ENCODE measurements at places on chromosomes 2 and 18.

DNA sequence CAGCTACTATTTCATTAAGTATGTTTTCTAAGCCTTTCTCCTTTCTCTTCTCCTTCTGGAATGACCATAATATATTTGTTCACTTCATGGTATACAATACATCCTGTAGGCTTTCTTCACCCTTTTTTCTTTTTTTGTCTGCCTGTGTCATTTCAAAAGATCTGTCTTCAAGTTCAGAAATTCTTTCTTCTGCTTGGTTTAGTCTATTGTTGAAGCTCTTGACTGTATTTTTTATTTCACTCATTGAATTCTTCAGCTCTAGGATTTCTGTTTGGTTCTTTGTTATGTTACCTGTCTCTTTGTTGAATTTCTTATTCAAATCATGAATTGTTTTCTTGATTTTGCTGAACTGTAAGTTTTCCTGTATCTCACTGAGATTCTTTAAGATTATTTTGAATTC is 109.9 kb downstream of the TMEM131 start:
- DNase-seq = no peak

DNA sequence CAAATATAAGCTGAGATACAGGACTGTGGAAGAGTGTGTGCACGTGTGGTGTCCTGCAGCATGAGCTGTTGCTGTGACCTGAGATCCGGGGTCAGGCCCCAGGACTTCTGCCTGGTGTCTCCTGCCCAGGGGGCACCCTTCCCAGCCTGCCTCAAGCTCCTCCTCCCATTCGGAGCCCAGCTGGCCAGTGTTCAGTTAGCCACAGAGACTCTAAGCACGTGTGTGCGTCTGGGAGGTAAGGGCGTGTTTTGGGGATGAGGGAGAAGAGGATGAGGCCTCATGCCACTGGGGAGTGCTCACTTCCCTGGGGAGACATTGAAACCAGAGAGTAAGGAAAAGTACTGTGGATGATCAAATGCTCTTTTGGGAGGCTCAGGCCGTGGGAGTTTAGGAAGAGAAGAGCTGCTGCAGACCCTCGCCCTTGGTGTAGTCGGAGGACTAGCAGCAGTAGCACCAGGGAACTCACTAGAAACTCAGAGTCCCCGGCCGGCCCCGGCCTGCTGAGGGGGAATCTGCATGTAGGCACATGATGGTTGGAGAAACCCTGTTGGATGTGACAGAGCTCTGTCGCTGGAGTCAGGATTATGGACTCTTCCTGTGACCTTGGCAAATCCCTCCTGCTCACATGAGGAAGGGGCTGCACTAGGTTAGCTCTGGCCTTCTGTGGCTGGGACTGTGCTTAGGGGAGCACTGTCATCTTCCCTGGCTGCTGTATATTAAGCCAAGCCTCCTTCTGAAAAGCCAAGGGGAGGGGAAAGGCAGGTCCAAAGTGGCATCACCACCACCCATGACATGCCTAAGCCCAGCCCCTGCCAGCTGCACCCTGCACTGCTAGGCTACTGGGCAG is 231.1 kb downstream of the DYSF start:
- DNase-seq = no peak

DNA sequence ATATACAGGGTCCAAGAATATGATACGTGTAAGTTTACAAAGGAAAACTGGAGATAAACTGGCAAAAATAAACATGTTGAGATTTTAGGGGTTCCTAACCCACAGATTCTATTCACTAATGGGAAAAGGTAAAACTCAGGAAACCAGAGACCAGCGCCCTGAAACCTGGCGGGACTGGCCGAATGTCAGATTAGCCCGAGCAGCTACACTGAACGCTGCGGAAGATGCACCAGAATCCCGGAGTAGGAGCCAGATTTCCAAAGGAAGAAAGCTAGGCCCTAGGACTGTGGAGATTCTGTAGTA is 679 bp upstream of the WDR75 start:
- DNase-seq = no peak

DNA sequence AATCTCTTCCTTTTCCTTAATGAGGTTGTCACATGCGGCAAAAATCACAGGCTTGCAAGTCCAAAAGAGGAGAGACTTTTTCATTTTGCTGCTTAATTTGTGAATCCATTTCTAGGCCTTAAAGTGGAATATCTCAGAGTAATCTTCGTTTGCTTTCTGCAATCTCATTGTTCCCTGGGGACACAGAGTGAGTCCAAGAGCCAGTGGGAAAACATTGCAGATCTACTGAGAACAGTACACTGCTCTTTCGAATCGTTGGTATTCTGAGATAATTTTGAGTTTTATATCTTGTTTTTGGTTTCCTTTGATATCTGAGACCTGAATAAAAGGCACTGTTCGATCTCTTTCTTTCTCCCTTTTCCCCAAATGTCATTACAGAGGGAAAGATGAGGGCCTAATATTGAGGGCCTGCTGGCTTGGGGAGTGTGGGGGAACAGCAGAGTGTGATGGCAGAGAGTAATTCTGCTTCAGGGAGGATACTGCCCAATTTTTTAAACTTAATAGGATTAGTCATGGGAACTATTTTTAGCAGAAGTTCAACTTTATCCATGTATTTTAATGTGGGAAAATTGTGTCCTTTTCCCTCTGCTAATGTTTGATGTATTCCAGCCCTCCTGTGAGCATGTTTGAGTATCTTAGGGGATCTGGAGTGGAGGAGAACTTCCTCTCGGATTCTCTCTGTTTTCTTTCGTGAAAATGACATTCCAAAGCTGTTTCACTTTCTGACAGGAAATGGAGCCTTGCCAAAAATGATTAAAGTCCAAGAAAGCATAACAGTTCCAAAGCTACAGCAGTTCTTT is 418.2 kb upstream of the ZEB2 start:
- DNase-seq = no peak

DNA sequence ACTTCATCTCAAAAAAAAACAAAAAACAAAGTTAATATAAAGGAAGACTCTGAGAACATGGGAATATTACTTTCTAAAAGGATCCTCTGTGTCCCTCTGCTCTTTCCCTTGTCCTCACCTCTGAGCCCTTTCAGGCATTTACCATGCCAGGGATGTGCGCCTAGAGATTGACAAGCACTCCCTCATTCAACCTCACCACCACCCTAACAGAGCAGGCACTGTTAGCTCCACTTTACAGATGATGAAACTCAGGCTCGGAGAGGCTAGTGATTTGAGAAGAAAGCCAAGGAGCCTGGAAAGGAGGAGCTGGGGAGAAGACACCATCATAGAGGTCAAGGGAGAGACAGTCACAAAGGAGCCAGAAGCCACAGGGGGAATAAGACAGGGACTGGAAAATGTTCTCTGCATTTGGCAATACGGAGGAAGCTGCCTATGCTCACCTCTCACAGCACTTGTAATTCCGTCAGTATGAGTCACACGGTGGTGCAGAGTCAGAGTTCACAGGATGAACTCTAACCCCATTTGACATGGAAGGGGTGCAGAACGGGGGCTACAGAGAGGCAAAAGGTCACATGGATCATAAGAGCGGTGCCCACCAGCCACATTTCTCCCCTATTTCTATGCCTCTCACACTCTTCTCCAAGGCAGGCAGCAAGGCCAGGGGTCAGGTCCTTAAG is 101.8 kb upstream of the NFU1 start:
- DNase-seq = no peak

DNA sequence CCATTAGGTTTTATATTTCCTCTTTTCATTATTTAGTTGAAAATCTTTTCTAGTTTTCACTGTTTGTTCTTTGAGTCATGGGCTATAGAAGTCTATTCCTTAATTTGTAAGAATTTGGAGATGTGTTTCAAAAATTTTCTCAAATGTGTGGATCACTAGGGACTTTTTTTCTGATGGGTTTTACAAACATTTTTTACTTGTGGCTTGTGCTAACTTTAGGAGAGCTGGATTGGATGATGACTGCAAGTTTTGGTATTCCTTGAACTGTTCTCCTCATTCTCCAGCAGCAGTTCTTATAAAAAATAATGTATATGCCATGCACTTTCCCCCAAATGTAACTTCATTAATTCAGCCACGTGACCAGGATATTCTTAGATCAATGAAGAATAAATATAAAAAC is 94.7 kb upstream of the CWC22 start:
- no peak for DNase-seq

DNA sequence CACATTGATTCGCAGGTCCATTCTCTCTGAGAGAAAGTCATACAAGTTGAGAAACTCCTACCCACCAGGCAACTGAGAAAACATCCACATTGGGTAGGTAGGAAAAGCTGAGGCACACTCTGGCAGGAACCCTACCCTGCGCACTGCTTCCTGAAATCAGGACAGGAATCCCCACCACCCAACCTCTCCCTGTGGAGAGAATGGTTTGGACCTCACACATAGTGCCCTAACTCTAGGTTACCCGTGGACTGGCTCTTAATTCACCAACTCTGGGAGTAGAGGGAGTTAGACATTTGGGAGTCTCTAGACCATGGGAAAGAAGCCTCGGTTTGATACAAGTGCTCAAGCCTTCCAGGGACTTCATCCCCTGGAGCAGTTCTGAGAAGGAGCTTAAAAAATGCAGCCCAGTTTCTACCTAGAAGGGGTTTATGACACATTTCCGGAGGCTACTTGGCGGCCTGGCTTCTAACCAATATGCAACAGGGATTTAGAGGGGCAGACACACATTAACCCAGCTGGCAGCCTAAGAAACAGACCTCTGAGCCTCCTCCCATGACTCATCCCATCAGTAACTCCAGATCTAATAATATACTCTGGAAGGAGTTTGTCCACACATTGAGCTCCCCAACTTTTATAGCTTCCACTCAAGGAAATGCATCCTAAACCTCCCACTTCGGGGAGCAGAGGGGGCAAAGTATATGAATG is 136.7 kb downstream of the EML6 start:
- no peak for DNase-seq

DNA sequence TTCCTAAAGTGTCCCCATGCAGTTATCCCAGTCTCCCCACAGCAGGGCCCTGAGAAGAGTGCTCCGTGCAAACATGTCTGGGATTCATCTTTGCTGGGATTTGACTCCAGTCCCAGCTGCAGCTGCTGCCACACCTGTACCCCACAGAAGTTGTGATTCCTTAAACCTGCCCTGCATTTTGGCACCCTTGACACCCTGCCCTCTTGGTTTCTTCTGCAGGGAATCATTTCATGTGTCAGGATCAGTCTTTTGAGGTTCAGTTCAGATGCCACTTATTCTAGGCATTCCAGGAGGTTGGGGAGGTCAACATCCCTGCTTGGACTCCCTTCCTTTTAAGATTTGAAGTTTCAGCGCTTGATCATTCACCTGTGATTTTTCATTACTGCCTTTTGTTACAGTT is 108.3 kb downstream of the SPTBN1 start:
- DNase-seq = no peak

- DNase-seq = no peak
Observed at GRCh38 chr2:11656252-11656651, 13.7 kb downstream of the NTSR2 start.

DNA sequence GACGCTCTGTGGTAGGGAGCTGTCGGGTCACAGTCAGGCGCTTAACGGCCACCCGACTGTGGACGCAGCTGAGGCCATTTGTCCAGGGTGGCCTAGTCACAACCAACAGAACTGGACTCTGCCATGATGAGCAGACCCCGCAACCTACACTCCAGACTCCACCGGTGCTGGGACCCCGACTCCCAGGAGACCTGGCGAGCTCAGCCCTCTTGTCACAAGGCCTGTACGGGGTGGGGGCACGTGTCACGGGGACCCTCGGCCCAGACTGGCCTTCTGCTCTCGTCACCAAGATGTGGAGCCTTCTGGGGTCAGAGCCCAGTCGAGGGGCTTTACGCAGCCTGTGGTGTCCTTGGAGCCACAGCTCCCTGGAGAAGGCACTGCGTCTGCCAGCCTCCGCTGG is 22.5 kb downstream of the NFATC1 start:
- DNase-seq = no peak

All from omental fat pad (tissue), 4 donors.